ENCODE measurements at places on chromosomes 7 and 10.

DNA sequence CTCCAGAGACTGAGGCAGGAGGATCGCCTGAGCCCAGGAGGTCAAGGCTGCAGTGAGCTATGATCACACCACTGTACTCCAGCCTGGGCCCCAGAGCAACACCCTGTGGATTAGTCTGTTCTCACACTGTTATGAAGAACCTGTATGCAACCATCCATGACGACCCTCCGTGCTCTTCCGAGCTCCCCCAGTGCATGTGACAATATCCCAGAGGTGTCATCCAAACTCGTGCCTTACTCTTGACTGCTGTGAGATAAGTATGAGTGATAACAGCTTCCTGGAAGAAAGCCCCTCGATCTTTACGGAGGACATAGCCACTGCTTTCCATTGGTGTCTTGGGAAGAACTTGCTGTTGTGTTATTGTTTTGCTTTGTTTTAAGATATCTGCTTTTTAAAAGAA is 591.9 kb downstream of the GALNT17 start:
- no peak for DNase-seq

GRCh38 chr7:116836911-116837310 is 25.5 kb upstream of the CAPZA2 start:
- no peak for DNase-seq

DNA sequence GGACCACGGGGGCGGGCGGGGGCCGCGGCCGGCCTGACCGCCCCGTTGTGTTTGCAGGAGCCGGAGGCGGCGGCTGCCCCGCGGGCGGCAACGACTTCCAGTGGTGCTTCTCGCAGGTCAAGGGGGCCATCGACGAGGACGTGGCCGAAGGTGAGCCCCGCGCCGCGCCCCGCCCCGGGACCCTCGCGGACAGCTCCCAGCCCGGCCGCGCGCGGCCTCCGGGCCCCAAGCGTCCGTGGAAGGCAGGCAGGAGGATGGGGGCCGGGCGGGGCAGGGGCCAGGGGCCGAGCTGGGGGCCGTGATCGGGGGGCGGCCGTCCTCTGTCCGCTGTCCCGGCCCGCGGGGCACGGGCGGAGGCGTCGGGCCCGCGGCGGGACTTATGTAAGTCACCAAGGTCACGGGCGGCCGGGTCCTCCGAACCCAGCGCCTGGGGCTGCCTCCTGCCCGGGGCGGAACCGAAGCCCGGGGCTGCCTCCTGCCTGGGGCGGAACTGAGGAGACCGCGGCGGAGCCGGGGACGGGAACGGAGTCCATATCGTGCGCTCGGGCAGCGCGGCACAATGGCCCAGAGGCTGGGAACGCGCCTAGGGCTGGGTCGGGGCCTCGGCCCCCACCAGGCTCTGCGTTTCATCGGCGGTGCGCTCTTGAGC is 497 bp downstream of the PPP2R2D start:
- peak; percentile 54 for DNase-seq

- DNase-seq = no peak
These were observed 54.6 kb downstream of the BLNK start for GRCh38 chr10:96216775-96217174.

DNA sequence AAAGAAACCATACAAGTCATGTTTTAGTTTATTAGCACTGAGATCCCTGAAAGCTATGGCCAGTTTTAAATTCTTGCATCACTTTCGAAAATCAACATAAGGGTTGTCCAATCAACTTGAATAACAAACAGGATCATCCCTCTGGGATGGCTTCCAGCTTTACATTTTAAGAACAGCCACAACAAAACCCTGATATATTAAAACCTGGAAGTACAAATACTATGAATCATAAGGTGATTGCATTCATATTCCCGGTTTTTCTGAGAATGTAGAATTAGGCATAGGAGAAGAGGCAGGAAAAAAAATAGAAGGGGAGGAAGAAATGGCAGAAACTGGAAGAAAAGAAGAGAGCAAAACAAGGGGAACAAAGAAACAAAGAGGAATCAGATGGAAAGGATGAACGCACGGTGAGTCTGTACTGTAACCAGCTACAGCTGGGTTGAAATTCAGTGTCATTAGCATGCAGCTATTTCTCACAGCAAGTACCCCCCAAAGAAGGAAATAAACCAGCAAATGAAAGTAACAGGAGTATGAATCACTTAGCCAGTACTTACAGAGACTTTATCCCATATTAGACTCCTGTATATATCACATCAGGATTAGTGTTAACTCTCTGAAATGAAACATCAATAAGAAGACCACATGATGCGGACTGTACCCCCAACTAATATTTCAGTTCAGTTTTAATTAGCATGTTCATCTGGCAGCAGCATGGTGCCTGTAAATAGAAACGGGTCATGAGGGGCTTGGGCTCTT is 301.3 kb downstream of the RNLS start:
- DNase-seq = peak; percentile 48

DNA sequence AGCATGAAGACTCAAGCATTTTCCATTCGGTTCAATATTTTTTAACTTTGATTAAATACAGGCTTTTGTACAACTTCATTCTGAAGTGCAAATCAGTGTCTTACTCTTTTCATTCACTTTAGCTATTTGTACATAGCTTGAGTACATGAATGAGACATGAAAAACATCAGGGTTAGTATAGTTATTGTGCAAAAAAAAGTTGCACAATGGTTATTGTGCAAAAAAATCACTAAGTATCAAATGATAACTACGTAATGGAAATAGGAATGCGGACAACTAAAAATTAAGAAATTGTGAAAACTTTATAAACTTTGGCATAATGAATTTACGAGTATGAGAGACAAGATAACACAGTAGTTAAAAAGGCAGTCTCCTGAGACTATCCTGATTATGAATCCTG is 442.9 kb downstream of the ARL4A start:
- DNase-seq = no peak

GRCh38 chr7:26553128-26553527 is 261.5 kb downstream of the SNX10 start:
- no peak for DNase-seq

GRCh38 chr7:40493609-40494051 is 358.8 kb downstream of the SUGCT start:
- no peak for DNase-seq

GRCh38 chr7:151035026-151035717 is 6.9 kb downstream of the ABCB8 start:
- no peak for DNase-seq

DNA sequence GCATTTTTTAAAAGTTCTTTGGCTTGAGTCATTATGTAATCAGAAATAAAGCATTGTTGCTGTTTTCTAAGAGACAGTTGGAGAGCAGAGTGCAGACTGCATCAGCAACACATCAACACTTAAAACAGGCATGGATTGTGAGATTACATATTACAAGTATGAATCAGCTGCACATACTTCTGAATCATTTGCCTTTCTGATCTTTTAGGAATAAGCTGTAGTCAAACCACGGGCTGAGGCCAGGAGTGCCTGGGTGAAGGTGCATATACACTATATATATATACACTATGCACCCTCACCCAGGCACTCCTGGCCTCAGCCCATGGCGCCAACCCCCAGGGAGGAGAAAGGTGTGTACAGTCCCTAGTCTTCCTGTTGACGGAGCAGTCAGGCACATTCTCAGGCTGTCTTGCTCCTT is 52.4 kb upstream of the DLX6 start:
- DNase-seq = no peak

- DNase-seq = no peak
These were observed 9.9 kb downstream of the SOSTDC1 start for GRCh38 chr7:16455591-16455990.

DNA sequence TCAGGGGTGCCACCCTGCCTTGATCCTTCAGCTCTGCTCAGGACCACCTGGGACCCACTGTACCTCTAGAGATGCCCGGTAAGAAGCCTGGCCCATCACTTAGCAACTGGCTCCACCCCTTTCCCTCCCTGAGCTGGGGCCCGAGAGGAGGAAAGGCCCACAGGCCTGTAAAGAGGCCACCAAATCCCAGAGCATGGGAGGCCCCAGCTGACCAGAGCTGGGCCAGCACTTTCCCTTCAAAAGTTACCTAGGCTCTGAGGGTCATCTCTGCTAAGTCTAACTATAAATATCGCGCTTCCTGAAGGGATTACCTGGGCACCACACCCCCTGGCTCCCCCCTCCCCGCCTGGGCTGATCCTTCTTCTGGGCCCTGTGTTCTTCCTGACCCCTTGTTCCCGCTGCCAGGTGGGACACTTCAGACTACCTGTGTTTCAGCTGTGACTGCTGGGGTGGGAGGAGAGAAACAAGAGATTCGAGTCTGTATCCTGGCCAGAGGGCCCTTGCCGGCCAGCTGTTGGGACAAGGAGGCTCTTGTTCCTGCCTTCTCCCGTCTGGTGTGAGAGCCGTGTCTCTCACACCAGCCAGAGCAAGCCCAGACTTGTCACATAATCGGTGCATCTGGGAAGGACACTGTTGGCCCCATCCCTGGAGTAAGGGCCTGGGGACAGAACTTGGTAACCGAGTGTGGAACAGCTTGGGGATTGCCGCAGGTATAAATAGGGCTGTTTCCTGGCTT is 22.8 kb upstream of the ANKRD2 start:
- no peak for DNase-seq

- DNase-seq = no peak
These were observed 261.9 kb downstream of the MAD1L1 start for GRCh38 chr7:1970895-1971294.

- DNase-seq = no peak
These were observed 7.0 kb upstream of the GNAI1 start for GRCh38 chr7:80127412-80128160.

GRCh38 chr10:124109261-124109660 is 15.9 kb upstream of the CHST15 start:
- no peak for DNase-seq

- DNase-seq = no peak
These were observed 27.2 kb downstream of the CHST15 start for GRCh38 chr10:124066126-124066700.

GRCh38 chr10:10852464-10852863 is 165.2 kb upstream of the CELF2 start:
- DNase-seq = no peak

DNA sequence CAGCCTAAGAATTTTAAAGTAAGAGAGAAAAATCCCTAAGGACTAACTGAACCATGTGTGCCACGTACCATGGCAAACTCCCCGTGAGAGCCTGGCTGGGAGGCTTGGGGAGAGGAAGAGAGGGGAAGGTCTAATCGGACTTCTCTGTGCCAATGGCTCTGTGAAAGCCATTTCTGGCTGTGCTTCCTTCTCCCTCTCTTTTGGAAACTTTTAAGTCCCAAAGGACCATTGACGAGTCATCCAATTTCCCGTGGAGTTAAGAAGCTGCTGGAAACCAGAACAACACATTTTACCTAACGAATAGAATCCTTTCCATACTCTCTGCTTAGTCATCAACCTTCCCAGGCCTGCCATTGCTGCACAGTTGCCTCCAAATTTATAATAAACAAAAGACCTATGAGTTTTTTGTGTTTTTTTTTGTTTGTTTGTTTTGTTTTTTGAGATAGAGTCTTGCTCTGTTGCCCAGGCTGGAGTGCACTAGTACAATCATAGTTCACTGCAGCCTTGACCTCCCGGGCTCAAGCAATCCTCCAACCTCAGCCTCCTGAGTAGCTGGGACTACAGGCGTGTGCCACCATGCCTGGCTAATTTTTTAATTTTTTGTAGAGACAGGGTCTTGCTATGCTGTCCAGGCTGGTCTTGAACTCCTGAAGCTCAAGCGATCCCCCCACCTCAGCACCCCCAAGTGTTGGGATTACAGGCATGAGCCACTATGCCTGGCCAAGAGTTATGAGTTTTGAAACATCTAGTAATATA is 13.2 kb downstream of the LAMB1 start:
- no peak for DNase-seq

DNA sequence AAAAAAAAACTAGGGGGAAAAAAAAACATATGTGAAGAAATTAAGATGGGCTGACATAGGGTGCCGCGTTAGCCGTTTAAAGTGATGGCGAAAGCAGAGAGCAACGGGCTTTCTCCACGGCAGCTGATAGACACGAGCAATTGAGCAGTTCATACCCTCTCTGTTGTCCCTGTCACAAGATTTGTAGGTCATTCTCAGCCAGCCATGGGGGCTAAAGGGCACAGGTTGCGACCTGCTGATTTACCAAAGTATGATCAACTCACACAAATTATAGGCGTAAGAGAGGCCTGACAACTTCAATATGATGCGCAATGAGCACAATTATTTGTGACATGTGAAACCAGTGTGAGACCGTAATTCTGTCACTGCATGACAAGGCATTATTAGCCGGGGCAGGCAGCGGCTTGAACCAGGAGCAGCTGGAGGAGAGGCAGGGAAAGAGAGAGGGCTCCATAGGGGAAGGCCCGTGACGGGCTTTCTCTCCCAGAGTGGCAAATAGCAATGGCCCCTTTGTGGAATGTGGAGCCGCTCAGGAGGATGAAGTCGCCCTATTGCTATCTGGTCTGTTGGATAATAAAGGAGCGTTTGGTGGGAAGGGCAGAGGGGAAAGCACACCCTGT is 195.1 kb upstream of the HABP2 start:
- no peak for DNase-seq

DNA sequence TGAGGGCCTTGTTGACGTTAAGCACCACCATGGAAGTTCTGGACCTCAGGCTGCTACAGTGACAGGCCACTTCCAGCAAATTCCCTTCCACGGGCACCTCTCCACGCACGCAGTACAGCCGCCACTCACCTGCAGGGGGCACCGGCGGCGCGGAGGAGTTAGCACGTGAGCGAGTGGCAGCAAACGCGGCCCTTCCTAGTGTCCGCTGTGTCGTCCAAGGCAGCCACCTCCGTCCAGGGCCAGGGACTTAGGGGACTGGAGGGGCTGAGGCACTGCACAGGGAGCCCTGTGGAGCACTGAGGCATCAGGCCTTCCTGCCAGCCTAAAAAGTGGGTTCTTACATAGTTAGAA is 164.4 kb downstream of the SVIL start:
- DNase-seq = peak; percentile 14

DNA sequence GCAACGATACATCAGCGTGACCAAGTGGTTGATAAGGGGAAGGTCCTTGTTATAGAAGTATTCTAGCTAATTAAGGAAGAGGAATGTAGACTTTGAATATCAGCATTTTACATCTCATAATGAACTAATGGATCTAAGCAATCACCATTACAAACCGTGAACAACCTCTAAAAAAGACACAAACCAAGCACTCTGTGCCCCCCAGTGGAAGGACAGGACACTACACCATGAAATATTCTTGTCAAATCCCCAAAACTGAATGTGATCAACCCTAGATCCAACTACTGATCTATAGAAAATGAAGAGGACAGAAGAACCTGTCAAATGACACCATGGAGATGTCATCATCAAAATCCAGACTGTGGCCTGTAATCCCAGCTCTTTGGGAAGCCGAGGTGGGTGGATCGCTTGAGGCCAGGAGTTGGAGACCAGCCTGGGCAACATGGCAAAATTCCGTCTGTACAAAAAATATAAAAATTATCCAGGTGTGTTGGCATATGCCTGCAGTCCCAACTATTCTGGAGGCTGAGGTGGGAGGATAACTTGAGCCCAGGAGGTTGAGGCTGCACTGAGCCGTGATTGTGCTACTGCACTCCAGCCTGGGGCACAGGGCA is 111.3 kb upstream of the CARD11 start:
- DNase-seq = peak; percentile 65

- no peak for DNase-seq
These were observed 6.6 kb upstream of the UBE2D1 start for GRCh38 chr10:58328233-58328632.

- no peak for DNase-seq
These were observed 14.6 kb upstream of the MLXIPL start for GRCh38 chr7:73638911-73639310.
